ENCODE measurements at places on chromosomes 7 and 10.

DNA sequence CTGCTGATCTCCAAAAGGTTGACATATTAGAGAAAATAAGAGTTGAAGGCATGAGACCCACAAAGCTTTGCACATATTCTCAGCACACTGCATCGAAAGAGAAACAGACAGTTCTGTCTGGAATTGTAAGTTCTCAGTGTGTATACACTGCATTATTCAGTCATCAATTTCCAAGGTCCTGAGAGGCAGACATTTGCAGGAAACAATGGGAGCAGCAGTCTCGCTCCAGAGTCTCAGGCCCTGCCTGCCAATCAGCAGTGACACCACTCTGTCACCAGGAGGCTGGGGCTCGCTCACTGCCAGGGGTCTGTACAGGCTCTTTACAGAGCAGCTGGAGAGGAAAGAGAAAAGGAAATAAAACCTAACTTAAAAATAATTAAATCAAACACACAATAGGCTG lies 36.3 kb downstream of the JAZF1 start:
- no peak for DNase-seq

GRCh38 chr7:66696774-66697191 lies 43.8 kb upstream of the RABGEF1 start:
- DNase-seq = no peak

DNA sequence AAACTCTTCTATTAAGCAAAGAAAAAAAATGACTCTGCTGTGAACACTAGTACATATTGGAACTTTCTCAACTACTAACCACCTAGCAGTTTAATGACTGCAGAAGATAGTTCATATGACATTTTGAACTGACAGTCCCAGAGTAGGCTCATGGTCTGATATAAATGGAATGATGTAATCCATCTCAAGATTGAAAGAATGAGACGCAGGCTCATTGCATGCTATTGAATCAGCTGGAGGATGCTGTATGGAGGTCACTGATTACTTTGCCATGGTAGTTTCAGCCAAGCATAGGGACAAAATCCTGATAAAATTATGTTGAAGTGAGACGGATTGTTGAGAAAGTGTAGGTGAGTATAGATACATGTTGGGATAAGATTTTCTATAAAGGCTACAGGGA lies 217.6 kb upstream of the SEMA3E start:
- DNase-seq = no peak

DNA sequence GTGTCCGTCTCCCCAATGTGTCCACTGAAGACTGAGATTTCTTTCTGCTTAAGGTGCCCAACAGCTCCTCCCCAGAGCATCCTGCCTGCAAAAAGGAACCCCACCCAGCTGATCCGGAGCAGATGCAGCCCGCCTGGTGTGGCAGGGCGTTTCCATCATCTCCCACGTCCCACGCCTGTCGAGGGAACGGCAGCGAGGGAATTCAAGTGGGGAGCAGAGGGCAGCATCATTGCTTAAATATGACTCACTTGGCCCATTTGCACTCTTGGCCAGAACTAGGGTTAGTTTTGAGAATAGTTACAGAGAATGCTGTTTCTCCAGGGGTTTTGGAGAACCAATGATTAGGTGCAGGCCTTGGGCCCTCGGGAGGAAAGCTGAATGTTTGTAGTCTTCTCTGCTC lies 20.8 kb downstream of the VWA2 start:
- DNase-seq = no peak

DNA sequence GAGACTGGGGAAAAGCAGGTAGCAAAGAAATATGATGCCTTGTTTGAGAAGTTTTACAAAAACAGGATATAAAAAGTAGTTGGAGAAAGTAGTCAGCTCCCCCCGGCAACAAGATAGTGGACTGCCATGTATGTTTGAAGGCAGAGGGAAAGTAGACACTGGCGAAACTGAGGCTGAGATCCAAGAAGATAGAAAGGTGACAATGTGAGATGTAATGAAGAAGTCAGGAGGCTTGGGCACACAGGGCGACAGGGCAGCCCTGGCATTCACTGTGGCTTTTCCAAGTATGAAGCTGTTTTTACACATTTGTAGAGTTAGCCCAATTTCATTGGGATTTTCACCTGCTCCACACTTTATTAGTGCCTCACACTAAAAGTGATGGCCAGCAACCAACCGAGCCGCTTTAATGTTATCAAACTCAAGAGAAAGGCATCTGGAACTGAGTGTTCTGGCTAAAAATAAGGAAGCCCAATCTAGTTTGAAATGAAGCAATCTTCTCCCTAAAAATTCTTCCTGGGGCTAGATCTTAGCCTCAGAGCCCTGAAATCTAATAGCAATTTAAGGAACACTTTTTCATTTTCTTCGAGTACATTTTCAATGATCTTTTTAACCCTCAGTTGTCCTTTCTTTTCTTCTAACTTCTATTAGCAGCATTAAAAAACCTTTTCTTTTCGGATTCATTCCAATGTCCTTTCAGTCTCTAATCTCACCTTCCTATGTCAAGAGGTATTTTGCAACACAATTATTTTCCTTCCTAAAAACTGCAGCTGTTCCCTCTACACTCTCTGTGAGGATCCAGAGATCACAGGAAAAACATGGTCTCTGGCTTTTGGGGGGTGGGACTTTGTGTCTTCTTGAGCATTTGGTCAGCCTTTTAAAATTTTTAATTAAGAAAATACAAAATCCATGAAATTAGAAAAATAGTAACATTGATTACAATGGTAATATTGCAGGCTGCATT lies 108.0 kb downstream of the RNLS start:
- DNase-seq = no peak

GRCh38 chr10:91271886-91272285 lies 51.4 kb downstream of the PCGF5 start:
- no peak for DNase-seq

DNA sequence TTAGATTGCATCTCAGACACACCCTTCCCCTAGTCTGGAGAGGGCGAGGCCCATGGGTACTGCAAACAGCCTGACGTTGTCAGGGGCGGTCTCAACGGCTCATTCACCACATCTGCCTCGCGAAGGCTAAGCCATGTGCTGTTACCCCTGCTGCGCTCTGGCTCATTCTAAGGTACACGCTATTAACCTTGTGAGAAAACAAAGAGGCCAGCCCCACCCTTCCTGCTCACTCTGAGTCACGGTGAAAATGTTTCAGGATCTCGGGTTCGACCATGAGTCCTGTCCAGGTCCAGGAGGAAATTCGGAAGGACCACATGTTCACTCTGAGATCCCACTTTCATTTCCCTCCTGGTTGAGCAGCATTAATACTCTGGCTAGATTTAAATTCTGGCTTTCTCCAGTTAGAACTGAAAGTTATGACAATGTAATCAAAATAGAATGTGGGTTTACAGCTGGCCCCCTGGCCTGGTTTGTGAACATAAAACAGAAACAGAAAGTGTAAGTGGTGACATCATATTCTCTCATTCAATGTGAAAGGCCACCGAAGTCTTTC lies 55.2 kb downstream of the EGFR start:
- no peak for DNase-seq

DNA sequence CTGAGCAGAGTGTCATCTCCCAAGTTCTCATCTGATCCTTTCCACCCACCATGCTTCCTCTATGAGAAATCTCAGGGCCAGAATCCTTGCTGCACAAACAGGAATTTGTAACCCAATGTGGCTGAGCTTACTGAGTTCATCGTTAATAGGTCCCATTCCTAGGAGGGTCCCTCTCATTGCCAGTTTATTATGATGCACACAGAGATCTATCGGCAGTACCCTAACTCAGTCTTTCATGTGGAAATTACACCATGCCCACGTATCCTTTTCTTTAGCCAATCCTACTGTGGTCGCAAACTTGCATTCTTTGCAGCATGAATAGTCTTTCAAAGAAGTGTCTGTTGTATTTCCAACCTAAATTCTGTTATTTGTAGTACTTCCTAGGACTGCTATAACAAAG lies 12.1 kb downstream of the TMEM236 start:
- no peak for DNase-seq

DNA sequence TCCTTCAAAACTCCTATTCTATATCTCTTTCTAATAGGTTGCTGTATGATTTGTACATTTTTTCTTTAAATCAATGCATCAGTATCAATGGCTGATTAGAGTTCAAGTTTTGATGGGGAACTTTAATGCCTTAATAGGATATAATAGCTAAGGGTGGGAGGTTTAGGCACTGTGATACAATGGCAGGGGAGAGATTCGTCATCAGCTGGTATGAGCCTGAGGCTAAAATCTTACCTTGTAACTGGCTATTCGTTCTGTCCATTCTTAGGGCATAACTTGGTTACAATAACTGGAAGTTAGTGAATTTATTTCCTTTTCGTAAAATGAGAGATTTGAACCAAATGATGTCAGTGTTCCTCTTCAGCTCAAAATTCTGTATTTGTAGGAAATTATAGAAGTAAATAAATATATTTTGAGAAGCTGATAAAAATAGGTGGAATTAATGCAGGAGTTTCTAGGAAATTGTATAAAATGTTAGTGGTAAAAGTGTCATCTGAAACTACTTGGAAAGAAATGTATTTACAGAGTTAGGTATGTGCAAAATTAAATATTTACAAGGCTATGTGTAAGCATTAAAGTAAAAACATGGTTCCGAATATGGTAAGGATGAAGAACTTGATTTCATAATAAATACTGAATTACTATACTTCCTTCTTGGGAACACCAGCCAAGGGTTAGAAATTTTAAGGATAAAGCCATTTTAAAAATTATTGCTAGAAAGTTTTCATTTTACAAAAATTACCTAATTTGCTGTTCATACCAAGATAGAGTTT lies 27.5 kb upstream of the NAMPT start:
- no peak for DNase-seq

DNA sequence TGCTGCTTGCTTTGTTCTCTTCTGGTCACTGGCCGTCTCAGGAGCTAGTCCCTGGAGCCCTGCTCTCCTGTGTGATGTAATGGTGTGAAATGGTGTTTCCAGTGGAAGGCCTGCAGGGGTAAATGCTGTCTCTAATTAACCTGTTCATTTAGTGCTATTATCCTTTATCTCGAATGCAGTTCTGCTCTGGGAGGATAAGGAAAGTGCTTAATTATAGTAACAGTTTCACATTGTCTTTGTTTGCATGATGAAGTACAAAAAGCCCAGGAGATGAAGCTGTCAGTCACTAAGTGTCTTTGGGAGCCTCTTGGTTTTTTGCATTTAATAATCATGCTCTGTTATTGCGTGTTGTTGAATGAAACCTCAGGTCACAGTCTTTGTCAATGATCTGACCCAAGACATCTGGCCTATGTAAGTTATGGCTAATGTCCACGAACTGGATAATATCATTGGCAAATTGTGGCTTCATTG lies 755.3 kb upstream of the GALNT17 start:
- no peak for DNase-seq

DNA sequence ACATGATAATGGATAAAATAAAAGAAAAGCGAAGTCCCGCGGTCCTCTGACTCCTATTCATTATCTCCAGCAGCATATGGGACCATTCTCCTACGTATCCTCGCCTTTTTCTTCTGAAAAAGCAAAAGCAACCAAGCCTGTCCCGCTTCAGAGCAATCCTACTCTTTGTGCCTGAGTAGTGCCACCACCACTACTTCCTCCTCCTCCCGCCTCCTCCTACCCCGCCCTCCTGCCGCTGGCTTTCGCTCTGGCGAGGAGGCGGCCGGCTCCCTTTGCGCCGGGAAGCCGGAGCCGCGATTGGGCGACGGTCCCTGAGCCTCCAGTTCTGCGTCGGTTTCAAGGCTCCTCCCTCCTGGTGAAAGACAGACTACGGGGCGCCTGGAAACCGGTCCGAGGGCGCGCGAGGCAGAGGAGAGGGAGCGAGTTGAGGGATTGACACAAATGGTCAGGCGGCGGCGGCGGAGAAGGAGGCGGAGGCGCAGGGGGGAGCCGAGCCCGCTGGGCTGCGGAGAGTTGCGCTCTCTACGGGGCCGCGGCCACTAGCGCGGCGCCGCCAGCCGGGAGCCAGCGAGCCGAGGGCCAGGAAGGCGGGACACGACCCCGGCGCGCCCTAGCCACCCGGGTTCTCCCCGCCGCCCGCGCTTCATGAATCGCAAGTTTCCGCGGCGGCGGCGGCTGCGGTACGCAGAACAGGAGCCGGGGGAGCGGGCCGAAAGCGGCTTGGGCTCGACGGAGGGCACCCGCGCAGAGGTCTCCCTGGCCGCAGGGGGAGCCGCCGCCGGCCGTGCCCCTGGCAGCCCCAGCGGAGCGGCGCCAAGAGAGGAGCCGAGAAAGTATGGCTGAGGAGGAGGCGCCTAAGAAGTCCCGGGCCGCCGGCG lies at the start of gene FZD1:
TSS of gene FZD1 (plus strand) at position 388 of the 878 bp plus-strand sequence. CDS start at position 836, 448 bp downstream.
- no peak for DNase-seq

GRCh38 chr10:24208661-24209431 lies at the start of gene KIAA1217:
TSS of gene KIAA1217 (plus strand) at chr10:24209138. CDS start at chr10:24209194, 56 bp downstream.
- no peak for DNase-seq

GRCh38 chr10:36489181-36489580 lies 636.2 kb upstream of the ANKRD30A start:
- DNase-seq = no peak

- no peak for DNase-seq
Observed at GRCh38 chr7:95772771-95773581, 622 bp downstream of the DYNC1I1 start.

DNA sequence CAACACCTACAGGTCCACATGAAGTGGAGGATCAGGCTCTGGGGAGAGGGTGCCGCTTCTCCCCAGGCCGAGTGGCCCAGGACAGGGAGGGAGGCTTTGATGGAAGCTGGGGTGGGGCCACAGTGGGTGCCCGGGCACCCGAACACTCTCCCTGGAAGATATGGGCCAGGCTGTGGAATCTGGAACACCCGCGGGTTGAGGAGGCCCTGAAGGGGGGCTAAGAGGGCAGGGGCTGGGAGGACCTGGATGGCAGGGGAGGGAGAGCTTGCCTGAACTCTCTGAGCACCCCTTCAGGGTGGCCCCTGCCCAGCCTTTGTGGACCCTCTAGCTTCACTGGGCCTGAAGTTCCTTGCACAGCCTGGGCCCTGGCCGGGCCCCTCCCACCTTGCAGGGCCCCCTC lies 4.5 kb upstream of the NKX6-2 start:
- DNase-seq = no peak

- DNase-seq = no peak
Observed at GRCh38 chr10:47368431-47369180, 15.5 kb downstream of the ZNF488 start.

- DNase-seq = no peak
Observed at GRCh38 chr7:55181762-55182161, 162.9 kb downstream of the EGFR start.
